Fibroblast of skin of right quadriceps (primary cell): ENCODE measurements at places on chromosomes 3 and 15.

DNA sequence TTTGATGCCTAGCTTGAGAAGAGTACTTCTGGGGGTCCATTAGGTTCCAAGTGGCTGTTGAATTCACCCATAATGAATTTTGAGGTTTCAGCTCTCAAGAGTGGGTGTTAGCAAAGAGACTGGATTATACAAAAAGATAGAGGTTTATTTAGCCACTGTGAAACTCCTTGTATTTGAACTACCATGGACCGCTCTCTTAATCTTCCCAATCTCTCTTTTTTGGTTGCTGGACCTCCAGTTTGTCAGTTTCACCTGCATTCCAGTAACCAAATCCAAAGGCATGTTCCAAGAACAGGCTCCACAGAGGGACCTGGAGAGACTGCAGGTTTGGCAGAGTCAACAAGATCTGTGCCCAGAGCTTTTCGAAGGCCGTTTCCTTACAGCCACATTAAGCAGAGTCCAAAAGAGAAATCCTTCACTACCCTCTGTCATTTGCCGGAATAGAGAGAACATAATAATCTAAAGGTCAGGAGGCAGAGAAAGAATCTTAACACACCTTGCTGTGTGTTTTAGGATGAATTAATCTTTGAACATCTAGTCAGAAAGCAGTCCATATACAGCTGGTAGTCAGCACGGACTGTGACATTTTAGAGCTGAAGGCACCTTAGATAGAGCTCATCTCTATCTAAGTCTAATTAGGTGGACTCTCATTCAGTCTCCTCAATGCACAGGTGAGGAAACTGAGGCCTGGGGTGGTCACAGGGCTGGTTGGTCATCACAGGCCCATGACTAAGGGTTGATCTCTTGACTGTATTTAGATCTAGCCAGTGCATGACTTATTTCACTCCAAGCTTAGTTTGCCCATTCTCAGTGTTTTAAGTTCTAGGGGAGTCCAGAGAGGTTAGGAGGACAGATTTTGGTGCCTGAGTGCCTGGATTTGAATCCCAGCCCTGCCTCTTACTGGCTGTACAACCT is 1.3 kb downstream of the ABHD2 start:
- DNase-seq: no peak

GRCh38 chr3:47996440-47996839 is 19.8 kb downstream of the MAP4 start:
- DNase-seq: no peak

DNA sequence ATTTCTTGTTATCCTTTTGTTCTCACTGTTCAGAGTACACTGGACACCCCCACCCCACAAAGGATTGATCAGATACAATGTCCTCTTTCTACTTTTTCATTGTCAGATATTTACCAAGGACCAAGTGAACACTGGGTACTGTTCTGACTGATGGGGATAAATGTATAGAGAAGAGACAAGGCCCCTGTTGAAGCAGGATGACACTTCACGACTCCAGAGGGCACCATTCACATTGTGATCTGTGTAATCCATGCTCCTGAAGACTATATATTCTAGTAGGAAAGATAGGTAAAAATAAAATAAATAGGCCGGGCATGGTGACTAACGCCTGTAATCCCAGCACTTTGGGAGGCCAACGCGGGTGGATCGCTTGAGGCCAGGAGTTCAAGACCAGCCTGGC is 7.2 kb upstream of the CRYGS start:
- no peak for DNase-seq

- no peak for DNase-seq
These were observed 118.2 kb upstream of the PROK2 start for GRCh38 chr3:71903112-71903495.

- DNase-seq: peak; percentile 89
These were observed at the start of gene LEKR1 for GRCh38 chr3:156826144-156826895. LEKR1 (plus strand) TSS chr3:156826353; CDS start chr3:156829330, 2,977 bp downstream.

DNA sequence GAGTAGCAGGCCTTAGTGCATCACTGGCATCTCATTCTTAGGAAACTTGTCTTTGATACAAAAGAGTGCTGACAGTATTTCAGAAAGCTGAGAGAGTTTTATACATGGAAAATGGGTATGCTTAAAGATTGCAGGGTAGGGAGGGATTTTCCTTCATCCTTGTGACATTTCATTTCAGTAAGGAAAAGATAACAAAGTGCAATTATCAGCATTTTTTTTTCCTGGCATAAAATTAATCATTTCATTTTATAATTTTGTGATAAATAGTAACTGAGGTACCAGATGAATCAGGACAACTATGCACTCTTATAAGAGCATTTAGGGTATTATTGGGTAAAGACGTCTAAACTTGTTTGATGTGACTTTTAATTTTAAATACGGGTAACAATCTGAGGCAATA is 10.3 kb downstream of the KBTBD8 start:
- no peak for DNase-seq

DNA sequence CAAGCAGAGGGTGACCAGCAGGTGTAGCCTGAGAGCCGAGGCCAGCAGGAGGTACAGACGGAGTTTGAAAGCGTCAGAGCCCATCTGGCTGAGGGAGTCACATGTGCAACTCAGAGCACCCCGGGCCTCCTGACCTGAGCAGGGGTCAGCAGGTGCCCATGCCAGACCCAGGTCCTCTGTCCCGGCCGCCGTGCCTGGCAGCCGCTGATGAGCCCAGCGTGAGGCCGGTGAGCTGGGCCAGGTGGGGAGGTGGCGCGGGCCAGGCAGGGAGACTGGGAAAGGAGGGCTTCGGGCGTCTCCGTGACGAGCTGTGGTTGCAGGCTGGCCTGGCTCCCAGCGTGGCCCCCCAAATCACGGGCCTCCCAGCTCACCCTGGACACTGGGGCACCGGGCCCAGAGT is 130.9 kb downstream of the CHSY1 start:
- DNase-seq: no peak

- no peak for DNase-seq
These were observed 53.5 kb downstream of the SEMA5B start for GRCh38 chr3:122973893-122974615.

- DNase-seq: no peak
These were observed 36.5 kb downstream of the RAF1 start for GRCh38 chr3:12627370-12627769.

DNA sequence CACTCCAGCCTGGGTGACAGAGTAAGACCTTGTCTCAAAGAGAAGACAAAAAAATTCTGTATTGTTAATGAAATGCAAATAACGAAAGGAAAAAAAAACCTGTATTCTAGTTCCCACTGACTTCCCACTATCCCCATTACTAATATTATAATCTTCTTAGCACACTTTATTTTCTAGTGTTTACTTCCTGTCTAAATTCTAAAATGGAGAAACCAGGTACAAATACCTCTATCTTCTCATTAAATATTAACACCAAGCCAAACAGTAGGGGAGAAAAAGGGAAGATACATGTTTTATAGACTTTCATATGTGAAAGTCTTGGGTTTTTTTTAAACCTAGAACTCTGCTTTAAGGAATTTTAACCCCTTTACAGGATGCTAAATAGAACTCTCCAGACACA is 55.3 kb upstream of the PLXND1 start:
- no peak for DNase-seq

DNA sequence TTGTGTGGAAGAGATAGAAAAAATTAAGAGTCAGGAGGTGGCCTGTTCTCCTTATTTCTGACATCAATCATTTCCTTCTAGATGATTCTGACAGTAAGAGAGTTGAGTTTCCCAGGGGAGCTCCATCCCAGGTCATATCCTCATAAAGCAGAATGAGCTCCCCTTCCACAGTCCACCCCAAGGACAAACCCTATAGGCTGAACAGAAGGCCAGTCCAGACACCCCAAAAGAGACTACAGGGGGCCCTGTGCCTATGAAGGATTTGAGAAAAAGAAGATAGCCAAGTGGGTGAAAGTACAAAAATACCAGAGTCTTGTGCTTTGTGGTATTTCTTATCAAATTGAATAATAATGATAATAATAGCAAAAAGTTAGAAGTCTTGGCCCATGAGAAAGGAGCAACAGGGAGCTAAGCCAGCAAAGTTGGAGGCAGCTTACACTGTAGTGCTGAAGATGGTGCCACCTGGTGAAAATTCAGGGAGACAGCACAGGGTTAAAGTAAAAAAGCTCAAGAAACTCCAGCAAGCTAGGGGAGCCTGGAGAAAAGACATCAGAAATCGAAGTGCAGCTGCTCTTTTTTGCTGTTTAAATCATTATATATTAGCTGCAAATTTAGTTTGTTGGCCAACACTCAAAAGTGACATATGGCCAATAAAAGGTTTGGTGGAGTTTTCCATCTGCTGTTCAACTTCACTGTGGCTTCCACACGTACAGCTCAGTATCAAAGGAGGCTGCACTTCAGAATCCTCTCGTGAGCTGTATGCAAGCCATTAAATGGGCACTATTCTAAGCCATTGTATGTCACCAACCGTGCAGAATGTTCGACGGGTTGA is 35.8 kb upstream of the SLC24A5 start:
- DNase-seq: peak; percentile 38

DNA sequence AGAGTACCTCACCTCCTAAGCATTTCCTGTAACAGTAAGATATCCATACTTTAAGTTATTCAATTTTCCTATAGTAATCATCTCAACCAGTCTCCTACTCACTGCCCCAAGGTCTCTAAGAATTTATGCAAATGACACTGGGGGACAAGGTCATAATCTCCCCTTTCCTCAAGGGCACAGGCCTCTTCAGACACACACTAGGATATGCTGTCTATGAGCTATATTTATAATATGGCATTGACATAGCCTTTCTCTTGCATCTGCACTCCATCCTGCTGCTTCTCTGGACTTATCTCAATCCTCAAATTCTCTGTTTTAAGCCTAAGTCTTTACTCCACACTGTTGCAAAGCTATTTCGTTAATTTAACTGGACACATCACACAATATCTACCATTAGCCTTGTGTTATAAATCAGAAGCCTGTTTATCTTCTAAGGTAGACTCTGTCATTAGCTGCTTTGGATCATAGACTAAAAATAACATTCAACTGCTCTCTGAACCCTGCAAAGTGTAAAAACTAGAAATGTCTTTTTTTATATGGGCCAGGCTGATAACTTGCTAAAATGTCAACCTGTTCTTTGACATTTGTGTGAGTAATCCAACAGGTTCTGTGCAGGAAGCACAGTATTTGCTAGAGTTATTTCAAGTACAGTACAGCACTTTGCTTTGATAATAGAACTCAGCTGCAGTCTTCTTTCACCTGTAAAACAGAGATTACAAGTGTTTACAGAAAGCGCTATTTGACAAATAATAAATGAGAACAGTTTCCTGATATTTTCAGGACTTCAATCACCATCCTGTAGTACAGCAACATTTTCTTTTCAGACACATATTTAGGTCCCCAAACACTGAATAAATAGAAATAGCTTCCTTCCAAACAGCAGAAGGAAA is 17.8 kb upstream of the SEC62 start:
- no peak for DNase-seq

DNA sequence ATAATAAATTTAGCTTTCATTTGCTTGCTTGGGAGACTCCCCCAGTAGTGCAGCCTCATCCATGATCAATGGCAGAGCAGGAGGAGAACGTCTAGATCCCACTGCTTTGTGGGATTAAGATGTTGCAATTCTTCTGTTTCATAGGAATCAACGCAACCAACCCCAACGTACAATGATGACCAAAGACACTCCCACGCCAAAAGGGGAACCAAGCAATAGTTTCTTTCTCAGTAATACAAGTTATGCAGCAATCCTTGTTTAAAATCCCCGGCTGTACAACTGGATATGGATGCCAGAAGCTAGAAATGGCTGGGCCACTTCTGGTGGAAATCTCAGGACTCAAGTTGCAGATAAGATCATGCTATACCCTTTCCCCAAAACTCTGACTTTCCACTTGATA is 411.2 kb downstream of the VPS13C start:
- no peak for DNase-seq

GRCh38 chr15:90451053-90451850 is 63.2 kb downstream of the IQGAP1 start:
- DNase-seq: peak; percentile 82

GRCh38 chr3:63795438-63795837 is 23.7 kb upstream of the C3orf49 start:
- no peak for DNase-seq

DNA sequence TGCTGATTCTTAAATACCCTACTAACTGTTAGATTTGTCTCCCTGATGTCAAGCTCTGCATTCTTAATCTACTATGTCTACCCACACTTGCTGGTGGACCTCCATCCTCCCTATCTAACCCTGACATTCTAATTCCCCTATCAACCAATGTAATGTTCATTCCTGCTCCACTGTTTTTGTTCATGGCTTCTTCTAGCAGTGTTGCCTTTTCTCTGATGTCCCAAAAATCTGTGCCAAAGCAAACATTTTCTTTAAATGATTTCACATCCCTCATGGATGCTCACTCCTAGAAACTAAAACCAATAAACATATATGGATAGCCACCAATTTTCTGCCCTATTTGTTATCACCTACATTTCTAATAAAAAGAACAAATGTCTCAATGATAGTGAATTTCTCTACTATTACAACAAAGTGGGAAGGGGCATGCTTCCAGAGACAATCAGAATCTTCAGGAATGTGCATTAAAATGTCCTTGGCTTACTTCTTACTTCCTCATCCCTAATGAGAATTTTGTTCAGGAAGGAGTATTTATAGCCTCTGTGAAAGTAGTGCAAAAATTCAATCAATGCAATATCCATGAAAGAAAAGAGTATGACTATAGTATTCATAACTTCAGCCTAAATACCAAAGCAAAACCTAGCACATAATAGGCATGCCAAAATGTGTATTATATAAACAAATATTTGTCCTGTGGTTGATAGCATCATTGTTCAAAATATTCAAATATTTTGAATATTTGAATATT is 273.3 kb downstream of the ZNF385D start:
- DNase-seq: peak; percentile 74

- DNase-seq: peak; percentile 23
These were observed 6.3 kb downstream of the GORASP1 start for GRCh38 chr3:39101022-39101689.

DNA sequence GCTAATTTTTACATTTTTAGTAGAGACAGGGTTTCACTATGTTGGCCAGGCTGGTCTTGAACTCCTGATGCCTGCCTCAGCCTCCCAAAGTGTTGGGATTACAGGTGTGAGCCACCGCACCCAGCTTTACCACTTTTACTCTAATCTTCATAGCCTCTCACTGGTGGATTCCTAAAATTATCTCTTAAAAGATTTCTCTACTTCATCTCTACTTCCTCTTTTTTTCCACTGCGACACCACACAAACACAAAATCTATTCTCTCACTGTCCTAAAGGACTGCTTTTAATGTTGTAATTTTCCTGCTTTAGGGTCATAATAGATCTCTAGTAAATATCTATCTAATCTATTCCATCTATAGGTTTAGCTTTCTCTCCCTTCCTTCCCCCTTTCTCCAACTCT is 34.0 kb upstream of the TBL1XR1 start:
- no peak for DNase-seq

DNA sequence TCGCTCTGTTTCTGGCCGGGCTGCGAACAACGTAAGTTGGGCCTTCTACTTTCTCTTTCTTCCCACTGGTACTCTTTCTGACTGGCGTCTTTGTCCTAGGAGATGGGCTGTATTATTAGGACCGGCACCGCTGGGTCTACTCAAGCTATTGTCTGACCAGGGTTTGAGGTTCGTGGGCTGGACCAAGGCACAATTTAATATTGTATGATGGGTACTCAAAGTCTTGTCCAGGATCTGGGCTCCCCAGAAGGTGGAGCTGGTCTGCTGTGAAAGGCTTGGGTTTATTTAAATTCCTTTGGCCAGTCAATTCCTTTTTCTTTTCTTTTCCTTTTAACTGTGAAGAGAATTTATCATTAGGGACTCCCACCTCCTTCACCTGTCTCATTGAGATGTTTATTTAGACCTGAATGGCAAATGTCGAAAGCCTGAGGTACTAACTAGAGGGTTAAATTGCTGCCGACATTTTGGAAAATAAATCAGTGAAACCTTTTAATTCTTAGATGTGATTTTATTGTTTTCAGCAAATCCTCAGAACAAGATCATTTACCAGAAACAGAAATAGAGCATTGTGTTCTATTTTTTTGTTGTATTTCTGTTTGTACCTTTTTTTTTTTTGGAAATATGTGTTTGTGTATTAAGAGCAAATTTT is 410 bp downstream of the LRRC49 start:
- DNase-seq: peak; percentile 71
